DMS53 (cell line): ENCODE measurements at places on chromosomes 2 and 18.
A peak's percentile ranks its signal among the peaks of the same experiment; 100 is the strongest.

DNA sequence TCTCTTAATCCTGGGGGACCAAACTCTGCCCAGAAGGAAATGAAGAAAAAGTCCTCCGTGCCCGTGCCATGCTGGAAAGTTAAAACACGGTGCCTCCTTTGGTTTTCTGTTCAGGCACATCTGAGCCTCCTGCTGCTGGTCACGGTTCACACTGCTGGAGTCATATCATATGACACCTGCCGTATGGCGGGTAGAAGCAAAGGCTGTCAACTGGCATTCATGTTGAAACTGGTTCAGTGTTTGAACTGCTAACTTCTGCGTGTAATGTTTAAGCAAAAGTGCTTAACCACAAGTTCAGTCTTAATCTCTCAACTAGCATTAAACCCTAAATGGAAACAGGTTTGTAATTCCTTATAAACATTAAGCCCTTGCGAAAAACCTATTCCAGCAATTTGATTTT, 3.1 kb downstream of the STK39 start:
- peak; percentile 95 for DNase-seq

GRCh38 chr2:40256649-40257048, 195.2 kb downstream of the SLC8A1 start:
- peak; percentile 65 for DNase-seq

- DNase-seq = no peak
These were observed 233.1 kb upstream of the RAB12 start for GRCh38 chr18:8376113-8376512.

GRCh38 chr2:49988276-49988675, 834.0 kb upstream of the FSHR start:
- peak; percentile 40 for DNase-seq

- DNase-seq = no peak
These were observed 3.9 kb downstream of the CRACDL start for GRCh38 chr2:98932164-98932563.

DNA sequence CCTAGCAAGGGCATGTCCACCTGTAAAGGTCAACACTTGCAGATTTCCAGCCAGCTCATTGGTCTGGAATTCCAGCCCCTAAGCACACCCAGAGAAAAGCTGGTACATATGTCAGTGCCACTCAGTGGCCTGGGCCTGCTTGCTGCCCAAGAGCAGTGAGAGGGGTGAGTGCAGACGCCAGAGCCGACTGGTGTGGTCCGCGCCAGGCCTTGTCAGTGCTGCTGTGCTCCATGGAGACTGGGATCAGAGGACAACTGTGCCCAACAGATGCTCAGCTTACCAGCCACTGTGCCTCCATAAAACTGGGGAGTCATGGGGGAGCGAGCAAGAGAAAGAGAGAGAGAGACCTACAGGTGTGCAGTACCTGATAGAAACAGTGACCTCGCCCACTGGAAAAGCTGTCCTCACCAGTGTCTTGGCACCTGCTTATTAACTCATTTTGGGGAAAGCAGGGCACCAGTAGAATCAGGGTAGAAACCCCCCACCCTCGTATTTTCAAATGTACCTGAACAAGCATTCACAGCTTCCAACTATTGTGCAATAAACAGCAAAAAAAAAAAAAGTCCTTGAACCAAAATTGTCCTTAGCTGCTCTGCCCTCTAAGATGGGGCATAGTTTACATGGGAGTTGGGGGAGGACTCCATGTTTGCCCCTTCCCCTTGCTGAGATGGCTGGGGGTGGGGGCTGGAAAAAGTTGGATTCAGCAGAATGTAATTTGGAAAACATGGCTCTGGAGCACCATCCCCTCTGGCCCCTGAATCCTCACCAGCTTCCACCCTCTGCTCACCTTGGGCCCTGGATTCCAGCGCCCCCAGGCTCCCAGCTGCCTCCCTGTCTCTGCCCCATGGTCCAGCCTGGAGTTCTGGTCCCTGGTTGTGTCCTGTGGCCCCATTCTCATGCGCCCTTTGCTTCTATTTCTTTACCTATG, 1.4 kb upstream of the SP140L start:
- no peak for DNase-seq

- no peak for DNase-seq
These were observed 118.1 kb downstream of the FHOD3 start for GRCh38 chr18:36415625-36416024.

DNA sequence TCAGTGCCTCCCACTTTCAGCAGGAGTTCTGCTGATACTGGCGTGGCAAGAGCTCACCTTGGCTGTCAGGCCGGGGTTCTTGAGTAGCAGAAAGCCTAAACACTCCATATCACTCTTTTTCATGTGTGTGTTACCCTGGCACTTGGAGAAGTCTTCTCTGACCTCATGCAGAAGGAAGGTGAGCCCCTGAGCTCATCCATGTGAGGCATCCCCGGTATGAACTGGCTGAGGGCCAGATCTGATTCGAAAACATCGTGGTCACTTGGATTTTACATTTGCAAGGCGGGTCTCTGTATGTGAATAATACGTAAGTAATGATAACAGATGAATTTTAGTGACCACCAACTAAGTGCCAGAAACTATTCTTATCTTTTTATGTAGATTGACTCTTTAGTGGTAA, 93.6 kb downstream of the RAPGEF4 start:
- DNase-seq = no peak

DNA sequence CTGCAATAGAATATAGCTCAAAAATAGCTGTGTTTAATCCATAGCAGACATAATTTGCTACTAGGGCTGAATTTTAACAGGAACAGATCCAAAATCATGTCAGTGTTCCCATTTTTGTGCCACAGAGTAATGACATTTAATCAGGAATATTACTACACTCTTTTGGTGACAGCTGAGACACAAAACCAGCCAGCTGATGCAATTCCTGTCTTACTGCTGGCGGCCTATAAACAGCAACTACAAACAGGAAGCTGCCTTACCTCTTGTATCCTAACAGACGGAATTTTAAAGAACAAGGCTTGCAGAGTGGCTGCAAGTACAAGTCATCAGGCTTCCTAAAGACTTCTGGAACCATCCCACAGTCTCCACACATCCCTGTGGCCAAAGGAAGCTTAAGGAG, 218.1 kb downstream of the ZNF521 start:
- DNase-seq = no peak

DNA sequence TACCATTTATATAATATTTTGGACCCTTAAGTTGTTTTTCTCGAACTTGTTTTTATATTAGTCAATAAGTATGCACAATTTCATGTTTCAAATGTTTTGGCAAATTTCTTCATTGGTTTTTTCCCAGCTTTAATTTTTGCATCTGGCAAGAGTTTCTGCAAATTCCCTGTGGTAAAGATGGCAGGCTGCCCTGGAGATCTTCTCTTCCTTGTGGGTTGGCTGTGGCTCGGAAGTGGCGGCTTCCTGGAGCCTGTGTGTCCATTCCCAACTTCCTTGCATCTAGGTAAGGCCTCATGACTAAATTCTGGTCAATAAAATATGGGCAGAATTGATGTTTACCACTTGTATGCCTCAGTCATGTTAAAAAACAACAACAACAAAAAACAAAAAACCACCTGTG, 818.6 kb downstream of the EPHA4 start:
- no peak for DNase-seq

DNA sequence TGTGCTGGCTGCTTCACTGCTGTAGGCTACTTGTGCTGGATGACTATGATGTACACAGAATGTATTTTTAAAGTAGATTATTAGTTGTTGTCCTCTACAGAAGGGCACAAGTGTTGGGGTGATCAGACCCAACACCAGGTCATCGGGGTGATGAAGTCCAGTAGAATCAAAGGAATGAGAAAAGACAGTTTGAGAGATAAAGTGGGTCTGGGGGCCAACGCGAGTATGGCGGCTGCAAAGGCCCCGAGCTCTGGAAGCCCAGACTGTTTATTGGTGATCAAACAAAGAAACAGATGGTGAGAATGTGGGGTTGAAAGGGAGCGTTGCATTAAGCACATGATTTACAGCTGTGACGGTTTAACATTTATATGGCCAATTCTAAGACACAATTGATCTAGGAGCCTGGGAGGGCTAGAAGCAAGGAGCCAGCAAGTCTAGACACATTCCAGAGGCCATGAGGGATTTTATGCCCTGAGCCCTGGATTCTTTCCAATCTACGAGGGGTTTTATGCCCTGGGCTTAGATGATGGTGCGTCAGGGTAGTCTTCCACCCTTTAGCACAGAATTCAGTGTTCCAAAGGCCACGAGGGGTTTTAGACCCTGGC, 153.5 kb downstream of the AGPS start:
- peak; percentile 18 for DNase-seq

- DNase-seq = no peak
These were observed 66.3 kb upstream of the HK2 start for GRCh38 chr2:74767618-74768017.

DNA sequence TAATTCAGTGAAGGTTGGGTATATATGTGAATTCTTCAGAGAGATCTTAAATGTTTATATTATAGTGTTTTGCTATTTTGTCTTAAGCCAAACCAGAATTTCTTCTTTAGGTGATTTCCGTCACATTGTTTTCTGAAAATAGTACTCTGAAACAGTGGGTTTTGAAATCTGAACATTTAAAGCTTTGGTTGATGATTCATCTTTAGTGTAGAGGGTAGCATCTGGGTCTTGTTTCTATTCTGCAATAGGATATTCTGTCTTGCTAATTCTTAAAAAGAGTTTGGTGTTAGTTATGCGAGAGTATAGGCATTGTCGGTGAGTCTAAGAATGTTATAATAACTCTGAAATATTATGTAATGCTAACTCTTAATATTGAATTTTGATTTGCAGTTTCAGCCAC, 69.6 kb upstream of the FAM237A start:
- no peak for DNase-seq

- DNase-seq = peak; percentile 76
These were observed 866 bp upstream of the SF3B6 start for GRCh38 chr2:24076849-24077534.

- no peak for DNase-seq
These were observed 46.7 kb downstream of the MAPK4 start for GRCh38 chr18:50606609-50607008.

DNA sequence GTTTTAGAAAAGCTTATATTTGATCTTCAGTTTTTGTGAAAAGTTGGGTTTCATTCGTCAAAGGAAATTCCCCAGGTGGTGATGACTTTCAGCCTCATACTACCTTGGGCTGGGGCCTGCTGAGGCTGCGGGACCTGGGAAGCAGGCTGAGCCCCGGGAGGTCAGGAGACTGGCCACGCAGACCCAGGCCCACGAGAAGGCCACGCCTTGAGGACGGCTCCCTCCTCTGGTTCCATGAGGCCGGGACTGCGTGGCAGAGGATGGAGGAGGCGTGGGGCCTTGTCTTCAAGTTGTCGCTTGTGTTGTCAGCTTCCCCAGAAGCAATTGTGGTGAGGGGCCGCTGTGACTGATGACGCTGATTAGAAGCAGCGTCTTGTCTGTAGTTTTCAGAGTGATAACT, 11.8 kb downstream of the CNDP2 start:
- DNase-seq = no peak

- no peak for DNase-seq
These were observed 34.2 kb downstream of the HJURP start for GRCh38 chr2:233819884-233820773.

DNA sequence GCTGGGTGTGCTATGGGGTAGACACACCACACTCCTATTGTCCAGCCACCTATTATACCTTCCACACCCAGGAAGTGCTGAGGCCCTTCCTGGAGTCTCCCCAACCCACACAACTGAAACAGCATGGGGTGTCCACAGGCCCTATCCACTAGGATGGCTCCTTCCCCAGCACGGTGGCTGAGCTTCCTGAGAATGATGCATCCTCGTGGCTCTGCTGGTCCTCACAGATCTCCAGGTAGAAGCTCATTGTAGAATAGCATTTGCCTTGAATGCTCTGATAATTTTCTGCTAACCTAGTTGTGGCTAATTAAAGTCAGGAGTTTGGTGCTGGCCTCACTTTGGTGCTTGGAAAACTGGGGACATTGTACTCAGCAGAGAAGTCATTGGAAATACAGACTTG, 182.6 kb downstream of the ANKRD30B start:
- DNase-seq = no peak

DNA sequence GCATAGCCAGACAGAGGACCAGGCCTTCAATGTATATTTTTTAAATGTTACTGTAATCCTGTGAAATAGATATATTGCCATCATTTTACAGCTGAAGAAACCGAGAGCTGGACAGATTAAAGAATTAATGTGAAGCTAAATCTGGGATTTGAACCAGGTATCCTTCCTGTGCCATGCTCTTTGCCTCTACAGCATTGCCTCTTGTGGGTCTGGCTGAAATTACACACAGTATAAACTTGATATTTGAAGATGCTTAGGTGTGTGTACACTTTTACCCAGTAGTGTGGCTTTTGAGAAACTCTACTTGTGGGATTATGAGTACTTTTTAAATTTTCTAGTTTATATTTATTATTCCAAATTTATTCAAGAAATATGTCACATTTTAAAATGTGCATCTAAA, 264.5 kb downstream of the CNTNAP5 start:
- peak; percentile 33 for DNase-seq

- no peak for DNase-seq
These were observed 647.1 kb upstream of the CRIM1 start for GRCh38 chr2:35708411-35708923.

DNA sequence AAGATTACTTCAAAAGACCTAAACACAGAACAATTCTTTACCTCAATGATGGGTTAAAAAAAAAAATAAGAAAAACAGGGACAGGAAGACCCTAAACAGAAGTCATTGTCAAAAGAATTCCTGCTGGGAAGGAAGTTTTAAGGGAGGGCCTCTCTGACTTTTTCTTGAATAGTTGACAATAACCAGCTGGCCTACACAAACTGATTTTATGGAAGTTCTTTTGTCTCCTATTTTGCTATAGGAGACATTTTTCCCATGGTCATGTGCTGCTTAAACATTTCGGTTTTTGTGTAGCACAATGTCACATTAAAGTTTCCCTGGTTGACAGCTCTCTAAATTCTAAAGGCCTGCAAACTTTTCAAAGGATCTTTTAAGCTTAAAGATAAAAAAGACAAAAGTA, 55.3 kb downstream of the RFTN2 start:
- no peak for DNase-seq

DNA sequence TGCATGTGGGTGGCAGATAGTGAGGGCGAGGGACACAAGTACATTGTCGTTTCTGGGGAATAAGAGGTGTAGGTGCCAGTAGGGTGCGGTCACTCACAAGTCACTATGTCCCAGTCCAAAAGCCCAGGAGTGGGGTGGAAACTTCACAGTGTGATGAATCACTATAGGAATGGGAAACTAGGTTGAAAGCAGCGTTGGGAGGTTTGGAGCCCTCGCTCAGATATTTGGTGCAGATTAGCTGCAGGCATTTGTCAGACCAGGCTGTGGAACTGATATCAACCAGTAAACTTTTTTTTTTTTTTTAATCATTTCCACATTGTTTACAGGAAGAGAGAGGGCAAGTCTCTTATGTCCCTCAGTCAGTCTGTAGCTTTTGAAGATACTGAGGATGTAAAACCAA, 121.8 kb downstream of the CERS6 start:
- DNase-seq = no peak

- peak; percentile 79 for DNase-seq
These were observed 15.9 kb downstream of the GALNT3 start for GRCh38 chr2:165778187-165778556.

GRCh38 chr2:77579076-77579769, 57.0 kb upstream of the LRRTM4 start:
- DNase-seq = no peak

GRCh38 chr2:70901227-70902066, 34.3 kb upstream of the ATP6V1B1 start:
- peak; percentile 78 for DNase-seq
